Panc1 (cell line): ENCODE measurements at places on chromosomes 7 and 10. TPM values are rescaled to one million over a fixed set of nuclear protein-coding genes. Genes with fewer than 3 reads are reported as not detected.

Gene MACROH2A2
- total RNA-seq = 3.0 TPM

GRCh38 chr10:4647109-4647785, 178.8 kb upstream of the AKR1E2 start:
- no peak for DNase-seq
- no peaks in the 10 kb centered on the region for H3K36me3 ChIP-seq
- H3K4me1 ChIP-seq = peaks cover 14% of the 10 kb centered on the region
- no peaks in the 10 kb centered on the region for H3K27me3 ChIP-seq
- H3K27ac ChIP-seq = peak overlapping the region; percentile 61; the same call in 1 of the 2 replicates

DNA sequence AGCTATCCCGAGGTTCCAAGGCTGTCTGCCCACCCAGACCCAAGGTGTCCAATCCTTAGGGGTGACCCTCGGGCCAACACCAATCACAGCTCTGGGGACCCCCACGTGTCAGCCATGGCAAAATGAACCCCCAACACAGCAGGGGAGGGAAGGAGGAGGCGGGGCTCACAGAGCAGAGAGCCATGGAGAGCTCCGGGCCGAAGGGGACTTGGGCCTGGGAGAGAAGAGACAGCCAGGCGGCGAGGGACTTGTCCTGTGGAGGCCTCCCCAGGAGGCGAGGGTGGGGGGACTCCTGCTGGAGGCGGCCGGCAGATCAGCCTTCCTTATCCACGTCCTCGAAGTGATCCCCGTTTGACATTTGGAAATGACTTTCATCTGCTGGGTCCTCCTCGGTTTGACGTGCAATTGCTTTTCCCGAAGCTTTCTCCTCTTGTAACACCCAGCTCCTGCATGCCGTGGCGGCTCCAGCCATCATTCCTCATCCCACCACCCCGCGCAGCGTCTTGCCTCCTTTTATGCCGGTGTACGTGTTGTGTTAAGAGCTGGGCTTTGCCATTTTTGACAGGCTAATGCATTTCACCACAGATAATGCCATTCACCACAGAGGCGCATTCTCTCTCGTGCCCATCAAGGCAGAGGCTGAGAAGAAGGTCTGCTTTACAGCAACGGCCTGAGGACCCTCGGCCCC, 337.4 kb downstream of the DNAJB6 start:
- no peaks in the 10 kb centered on the region for H3K36me3 ChIP-seq
- H3K4me3 ChIP-seq = no peak overlapping the region
- no peaks in the 10 kb centered on the region for H3K27me3 ChIP-seq

Gene HOXA6
- total RNA-seq = 3.3 TPM

- H3K27ac ChIP-seq = no peak overlapping the region
- no peak overlapping the region for H3K4me3 ChIP-seq
- H3K4me1 ChIP-seq = no peaks in the 10 kb centered on the region
Measured at GRCh38 chr10:49334964-49335363, 36.0 kb downstream of the C10orf71 start.

DNA sequence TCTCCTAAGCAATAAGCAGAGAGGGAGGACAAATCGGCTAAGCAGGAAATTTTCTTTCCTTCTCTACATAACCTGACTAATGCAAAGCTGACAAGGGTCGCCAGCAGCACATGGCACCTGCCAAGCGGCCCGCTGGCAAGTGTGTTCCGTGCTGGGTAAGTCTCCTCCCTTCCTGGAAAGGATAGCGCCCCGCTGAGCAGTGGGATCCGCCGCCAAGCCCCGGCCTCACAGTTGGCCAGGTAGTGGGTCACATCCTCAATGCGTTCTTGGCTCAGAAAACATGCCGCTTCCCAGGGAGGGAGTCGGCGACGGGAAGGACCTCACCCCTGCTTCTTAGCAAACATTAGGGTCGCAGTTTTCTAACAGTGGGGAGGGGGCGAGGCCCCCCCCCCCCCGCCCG, 488.9 kb upstream of the NUPR2 start:
- DNase-seq = no peak
- H3K27ac ChIP-seq = no peak overlapping the region
- H3K4me1 ChIP-seq = no peaks in the 10 kb centered on the region
- H3K4me3 ChIP-seq = no peak overlapping the region

DNA sequence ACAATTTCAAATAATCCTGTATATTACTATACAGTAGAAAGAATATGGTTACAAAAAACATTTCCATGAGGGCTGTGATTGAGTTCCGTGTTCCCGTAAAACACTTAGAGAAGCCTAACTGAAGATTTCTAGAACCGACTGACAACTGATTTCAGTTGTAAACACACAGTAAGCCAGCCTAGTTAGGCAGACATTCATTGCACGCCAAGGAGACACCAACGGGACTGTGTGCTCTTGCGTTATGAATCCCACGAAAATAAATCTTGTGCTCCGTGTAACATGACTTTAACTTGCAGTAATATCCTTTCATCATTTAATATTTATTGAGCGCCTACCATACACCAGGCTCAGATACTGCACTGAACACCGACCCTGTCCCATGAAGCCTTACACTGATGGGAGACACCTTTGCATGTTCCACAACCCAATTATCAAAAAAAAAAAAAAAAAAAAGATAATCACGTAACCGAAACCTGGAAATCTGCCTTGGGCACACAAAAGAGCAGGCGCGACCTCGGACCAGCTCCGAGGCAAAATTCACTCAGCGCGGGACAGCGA, 420 bp upstream of the KLHL7 start:
- H3K4me3 ChIP-seq = peak overlapping the region; percentile 96
- H3K4me1 ChIP-seq = peaks cover 17% of the 10 kb centered on the region
- H3K36me3 ChIP-seq = no peaks in the 10 kb centered on the region; the same call in 1 of the 2 replicates
- peak overlapping the region; percentile 93 for H3K27ac ChIP-seq
- DNase-seq = no peak

- no peak overlapping the region for H3K4me3 ChIP-seq
- H3K27me3 ChIP-seq = no peaks in the 10 kb centered on the region
- no peaks in the 10 kb centered on the region for H3K4me1 ChIP-seq
- no peaks in the 10 kb centered on the region for H3K36me3 ChIP-seq
Measured at GRCh38 chr10:88745633-88746032, 14.2 kb upstream of the LIPN start.

DNA sequence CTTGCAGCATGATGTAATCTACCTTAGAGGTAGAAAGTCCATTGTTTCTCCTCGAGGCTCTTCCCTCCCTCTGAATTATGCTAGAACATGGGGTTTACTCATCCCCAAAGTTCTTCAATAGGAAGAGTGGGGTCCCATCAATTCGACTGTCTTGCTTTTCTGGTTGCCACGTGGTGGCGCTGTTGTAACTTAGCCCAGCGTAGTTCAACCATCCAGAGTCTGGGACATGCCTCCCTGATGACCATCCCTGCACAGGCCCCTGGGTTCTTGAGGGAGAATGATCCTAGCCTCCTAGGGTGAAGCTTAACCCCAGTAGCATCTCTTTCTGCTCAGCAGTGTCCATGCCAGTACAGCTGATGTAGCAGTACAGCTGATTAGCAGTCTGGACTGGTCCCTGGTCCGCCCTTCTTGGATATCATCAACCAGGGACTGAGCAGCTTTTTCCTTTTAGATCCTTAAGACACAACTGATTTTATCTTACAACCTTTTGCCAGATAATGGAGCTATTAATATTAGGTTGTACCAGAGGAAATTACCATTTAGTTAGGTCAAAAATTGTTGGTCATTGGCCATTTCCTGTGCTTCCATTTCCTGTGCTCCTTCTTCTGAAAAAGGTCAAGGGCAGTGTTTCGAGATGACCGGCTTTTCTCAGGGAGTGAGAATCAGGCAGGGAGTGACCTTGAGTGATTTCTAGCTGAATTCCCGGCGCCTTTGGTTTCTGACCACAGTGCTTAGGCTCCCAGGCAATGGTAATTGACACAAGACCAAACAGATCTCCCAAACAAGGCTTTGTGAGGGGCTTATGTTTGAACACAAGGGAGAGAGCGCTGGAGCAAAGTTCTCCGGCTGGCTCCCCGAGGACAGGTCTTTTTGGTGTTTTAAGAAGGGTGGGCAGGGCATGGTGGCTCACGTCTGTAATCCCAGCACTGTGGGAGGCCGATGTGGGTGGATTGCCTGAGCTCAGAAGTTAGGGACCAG, 65.4 kb downstream of the TACC2 start:
- H3K27ac ChIP-seq = peak overlapping the region; percentile 65
- DNase-seq = no peak
- H3K4me3 ChIP-seq = no peak overlapping the region
- H3K4me1 ChIP-seq = peaks cover 18% of the 10 kb centered on the region

GRCh38 chr7:36570528-36571189, 153.6 kb downstream of the AOAH start:
- no peaks in the 10 kb centered on the region for H3K4me1 ChIP-seq
- DNase-seq = no peak
- no peaks in the 10 kb centered on the region for H3K27me3 ChIP-seq
- H3K36me3 ChIP-seq = no peaks in the 10 kb centered on the region
